ENCODE measurements at places on chromosomes 16 and 17.

GRCh38 chr17:37570527-37571093, 38.6 kb downstream of the SYNRG start:
- peak; percentile 78 for DNase-seq

- DNase-seq, result peak; percentile 12
Measured at GRCh38 chr17:927611-928461, 51.7 kb downstream of the NXN start.

DNA sequence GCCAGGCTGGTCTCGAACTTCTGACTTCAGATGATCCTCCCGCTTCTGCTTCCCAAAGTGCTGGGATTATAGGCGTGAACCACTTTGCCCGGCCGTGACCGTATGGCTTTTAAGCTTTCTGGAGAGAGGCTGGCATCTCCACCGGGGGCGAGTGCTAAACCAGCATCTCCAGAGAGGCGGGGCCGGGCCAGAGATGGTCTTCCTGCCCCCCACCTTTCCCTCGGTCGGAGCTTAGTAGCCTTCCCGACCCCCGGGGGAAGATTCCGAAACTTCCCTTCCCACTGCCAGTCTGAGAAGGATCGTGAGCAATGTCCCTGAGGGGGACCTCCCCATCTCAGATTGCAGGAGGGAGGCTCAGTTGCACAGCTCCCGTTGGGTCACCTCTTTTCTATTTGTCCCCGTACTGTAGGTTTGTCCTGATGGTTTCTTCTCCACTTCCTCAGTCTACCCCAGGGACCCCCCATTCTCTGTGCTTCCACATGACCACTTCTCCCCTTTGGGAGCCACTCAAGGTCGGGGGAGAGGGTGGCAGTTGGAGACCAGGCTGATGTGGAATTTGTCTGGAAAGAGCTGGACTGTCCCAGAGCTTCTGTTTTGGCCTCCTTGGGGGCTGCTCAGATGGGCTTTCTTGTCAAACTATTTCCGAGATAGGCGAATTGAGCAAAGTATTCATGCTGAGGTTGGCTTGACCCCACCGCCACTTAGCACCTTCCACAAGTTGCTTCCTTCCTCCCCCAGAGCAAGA, 18.2 kb downstream of the IGF2BP1 start:
- DNase-seq, result no peak

DNA sequence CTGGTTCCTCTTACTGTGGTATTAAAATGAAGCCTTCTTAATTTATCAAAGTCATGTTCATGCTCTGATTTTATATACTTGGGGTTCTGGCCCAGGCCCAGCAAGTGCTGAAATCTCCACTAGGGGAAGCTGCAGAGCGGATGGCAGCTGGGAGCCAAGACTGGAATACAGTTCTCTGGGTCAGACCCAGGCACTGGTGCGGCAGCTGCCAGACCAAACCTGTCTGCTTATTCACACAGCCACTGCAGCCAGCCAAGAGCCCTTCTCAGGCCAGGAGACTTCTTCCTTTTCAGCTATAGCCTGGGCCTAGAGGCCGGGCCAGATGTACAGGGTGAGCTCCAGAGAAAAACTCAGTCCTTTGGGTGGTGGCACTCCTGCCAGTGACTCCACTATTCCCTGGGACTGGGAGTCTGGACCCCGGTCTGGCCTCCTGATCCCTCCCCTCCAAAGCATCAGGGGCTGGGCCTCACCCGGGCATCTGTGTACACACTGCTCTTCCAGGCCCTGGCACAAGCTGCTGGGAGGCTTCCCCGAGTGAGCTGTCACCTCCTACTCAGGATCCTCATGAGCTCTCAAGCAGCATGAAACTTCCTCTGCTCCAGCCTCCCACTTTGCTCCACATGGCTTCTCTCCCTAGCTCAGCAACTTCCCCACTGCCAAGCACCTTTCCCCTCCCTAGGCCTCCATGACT, 24.4 kb downstream of the ATP6V0D1 start:
- DNase-seq, result peak; percentile 38

Measured in hematopoietic multipotent progenitor cell treated with erythropoietin and hydrocortisone succinate and interleukin-3 and kit ligand, for 6 days (in vitro differentiated cells).